Stimulated activated CD4-positive, alpha-beta T cell treated with anti-CD3 and anti-CD28 coated beads, TNF-alpha, amount 100 ng/mL, for 48 hours (primary cell): ENCODE measurements at places on chromosomes 11 and 22.

GRCh38 chr22:50724616-50725015 is 13.4 kb upstream of the ACR start:
- DNase-seq = no peak

DNA sequence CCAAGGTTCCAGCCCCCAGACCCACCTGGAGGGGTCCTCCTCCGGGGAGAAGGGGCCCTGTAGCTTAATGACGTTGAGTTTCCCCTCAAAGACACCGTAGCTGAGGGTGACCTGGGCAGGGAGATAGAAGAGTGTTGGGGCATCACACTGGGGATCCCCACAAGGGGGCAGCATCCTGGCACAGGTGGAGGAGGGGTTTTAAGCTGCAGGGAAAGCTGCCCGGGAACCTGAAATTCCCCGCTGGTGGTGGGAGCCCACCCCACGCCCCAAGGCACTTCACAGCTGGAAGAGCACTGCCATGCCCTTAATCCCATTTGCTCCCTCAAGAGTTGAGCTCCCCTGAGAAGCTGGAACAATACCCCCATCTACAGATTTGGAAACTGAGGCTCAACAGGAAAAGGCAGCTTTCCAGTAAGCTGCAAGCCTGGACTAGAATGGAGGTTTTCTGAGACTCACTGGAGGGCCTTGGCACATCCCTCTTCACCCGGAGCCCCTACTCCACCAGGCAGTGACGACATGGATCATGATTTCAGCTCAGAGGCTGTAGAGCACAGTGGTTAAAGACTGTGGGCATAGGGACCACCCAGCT is 13.7 kb downstream of the MFNG start:
- DNase-seq = peak; percentile 27

DNA sequence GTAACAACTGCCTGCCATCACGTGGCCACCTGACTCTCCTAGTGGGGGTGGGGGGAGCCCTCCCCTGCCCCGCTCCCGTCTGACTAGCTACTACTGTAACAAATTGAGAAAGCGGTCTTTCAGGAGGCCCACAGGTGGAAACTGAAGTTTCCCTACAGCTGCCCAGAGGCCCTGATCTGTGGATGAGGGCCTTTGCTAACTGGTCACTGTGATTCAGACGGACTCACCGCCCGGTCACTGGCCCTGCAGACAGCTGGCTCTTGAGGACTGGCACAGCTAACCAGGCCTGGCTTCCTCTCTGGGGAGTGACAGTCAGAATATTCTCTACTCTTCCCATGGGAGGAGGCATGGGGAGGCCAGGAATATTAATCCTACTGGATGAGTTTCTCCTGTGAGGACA is 116.8 kb downstream of the ARHGAP8 start:
- DNase-seq = no peak

- DNase-seq = no peak
These were observed 18.2 kb downstream of the TEAD1 start for GRCh38 chr11:12692229-12693075.

DNA sequence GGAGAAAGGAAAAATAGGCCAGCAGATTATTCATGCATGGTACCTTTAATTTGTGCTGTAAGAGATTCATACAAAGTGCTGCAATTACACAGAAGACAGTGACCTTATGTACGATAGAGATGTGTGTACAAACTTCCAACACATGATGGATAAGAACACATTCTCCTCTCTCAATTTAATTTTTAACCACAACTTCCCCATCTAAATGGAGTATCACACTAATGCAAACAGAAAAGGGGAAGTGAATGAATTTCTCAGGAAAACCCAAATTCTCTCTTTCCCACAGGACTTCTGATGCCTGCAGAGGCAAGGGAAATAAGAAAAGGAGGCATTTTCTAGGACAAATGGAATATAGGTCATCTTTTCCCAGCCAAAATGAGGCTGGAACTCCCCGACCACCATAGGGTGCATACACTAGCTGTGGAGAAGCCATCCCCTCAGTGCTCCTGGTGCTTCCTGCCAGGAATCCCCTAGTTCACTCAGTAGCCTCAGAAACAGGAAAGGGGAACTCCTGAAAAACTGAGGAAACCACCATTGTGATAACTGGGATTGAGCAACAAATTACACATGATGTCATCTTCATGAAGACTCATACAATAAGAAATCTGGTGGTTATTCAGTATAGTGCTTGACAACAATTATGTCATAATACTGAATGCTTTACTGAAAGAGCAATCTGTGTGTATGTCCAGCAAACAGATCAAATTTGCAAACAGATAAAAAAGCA is 22.4 kb downstream of the MMP10 start:
- no peak for DNase-seq

- no peak for DNase-seq
These were observed 916.8 kb downstream of the METTL15 start for GRCh38 chr11:29025001-29025400.

GRCh38 chr11:125329786-125330185 is 165.2 kb downstream of the PKNOX2 start:
- DNase-seq = no peak

- DNase-seq = no peak
These were observed 245.9 kb upstream of the FAT3 start for GRCh38 chr11:91978747-91979146.

DNA sequence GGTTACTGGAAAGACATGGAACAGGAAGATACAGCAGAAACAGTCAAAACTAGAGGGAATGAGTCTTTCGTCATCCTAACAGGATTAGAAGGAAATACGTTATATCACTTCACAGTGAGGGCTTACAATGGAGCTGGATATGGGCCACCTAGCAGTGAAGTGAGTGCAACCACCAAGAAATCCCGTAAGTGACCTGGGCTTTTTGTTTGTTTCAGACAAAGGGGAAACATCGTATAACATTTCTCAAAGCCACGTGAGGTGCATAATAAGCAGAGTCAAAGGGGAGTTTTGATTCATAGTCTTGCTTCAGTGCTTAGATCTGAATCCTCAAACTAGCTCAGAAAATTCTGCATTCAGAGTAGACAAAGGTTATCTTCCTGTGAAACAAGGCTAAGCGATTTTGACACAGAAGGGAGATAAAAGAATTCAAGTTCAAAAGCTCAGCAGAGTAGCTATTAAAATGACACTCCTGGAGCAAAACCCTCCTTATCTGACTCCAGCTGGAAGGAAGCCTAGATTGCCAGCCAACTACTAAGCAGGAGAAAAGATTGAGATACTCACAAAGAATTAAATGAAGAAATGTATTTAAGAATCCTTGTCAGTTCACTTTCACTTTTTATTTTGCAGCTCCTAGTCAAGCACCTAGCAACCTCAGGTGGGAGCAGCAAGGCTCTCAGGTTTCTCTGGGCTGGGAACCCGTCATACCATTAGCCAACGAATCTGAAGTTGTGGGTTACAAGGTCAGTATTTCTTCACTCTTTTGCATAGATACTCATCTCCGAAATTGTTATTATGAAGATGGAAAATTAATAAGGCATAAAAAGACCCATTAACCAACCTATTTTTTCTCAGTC is 346.4 kb upstream of the ARHGAP42 start:
- DNase-seq = no peak

- no peak for DNase-seq
These were observed 23.3 kb upstream of the POU2AF1 start for GRCh38 chr11:111402411-111402810.

GRCh38 chr11:2176389-2176900 is 4.8 kb upstream of the TH start:
- DNase-seq = no peak

DNA sequence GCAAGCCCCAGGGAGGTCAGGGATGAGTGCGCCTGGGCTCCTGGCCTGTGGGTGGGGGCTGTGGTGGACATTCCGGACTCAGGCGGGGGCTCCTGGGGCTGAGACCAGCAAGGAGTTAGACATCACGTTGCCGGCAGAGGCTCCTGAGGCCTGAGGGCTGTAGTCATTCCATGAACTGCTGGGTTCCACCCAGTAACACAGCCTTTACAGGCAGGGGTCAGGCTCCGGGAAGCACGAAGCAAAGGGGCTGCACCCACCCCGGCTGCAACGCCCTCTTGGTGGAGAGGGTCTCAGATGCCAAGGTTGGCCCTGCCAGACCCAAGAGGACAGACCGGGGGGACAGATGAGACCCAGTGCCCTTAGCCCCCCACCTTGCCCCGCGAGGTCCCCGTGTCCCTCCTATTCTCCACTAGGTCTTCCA is 9.0 kb downstream of the TNNT3 start:
- DNase-seq = no peak

- no peak for DNase-seq
These were observed 3.0 kb upstream of the RIN1 start for GRCh38 chr11:66339162-66339675.

GRCh38 chr11:9377036-9377435 is 7.4 kb upstream of the IPO7 start:
- DNase-seq = no peak

- no peak for DNase-seq
These were observed 1.9 kb upstream of the TYR start for GRCh38 chr11:89175796-89176195.

GRCh38 chr11:2742611-2743426 is 43.0 kb upstream of the KCNQ1OT1 start:
- DNase-seq = no peak

GRCh38 chr22:19460036-19460435 is 12.5 kb upstream of the C22orf39 start:
- no peak for DNase-seq

DNA sequence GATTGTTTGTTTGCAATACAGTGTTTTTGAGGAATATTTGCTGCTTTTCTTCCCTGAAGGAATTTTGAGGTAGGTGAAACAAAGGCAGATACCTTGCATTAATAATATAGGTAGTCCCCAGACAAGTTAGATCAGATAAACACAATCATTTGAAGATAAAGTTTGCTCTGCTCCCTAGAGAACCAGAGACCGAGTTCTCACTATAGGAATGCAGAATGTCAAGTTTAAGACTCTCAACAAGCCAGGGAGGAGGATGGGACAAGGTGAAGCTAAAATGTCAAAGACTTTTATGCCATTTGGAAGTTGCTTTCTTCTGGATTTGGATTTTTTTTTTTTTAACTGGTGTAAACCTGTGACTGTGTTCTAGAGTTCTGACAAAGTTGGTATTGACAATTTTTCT is 364.7 kb downstream of the TTC28 start:
- no peak for DNase-seq

DNA sequence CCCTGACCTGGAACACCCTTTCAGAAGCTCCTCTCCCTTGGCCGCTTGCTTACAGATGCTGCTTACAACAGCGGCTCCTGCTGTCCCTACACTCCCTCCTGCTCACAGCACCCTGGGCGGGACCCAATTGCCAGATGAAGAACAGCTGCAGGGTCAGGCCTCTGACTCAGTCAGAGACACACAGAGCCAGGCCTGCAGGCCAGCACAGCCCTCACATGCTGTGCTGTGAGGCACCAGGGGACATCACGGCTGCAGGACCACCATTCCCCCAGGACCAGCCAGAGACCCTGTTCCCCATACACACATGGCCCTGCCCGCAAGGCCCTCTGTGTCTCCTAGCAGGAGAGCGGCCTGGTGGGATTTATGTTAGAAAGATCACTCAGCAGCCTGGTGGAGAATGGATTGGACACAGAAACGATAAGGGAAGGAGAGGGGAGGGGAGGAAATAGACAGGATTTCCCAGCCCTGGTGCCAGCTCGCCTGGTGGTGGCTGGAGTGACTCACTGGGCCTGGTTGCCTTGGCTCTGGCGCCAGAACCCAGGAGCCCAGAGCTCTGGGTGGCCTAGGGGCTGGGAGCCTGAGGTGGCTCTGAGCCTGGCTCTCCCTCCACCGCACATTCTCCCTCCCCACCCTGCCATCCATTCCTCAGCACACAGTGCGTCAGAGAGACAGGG is 6.7 kb downstream of the CAPN5 start:
- DNase-seq = no peak

- no peak for DNase-seq
These were observed 1630.8 kb upstream of the TENM4 start for GRCh38 chr11:81071606-81072005.

- DNase-seq = no peak
These were observed 3.6 kb downstream of the CLTCL1 start for GRCh38 chr22:19287889-19288288.

GRCh38 chr11:67494371-67495233 is 10.6 kb downstream of the PITPNM1 start:
- DNase-seq = no peak

GRCh38 chr22:26170112-26170492 is 840 bp downstream of the SEZ6L start:
- DNase-seq = no peak

- peak; percentile 48 for DNase-seq
These were observed 16.0 kb upstream of the PHLDA2 start for GRCh38 chr11:2945031-2945756.

GRCh38 chr11:22711071-22711770 is 44.8 kb downstream of the GAS2 start:
- DNase-seq = no peak

DNA sequence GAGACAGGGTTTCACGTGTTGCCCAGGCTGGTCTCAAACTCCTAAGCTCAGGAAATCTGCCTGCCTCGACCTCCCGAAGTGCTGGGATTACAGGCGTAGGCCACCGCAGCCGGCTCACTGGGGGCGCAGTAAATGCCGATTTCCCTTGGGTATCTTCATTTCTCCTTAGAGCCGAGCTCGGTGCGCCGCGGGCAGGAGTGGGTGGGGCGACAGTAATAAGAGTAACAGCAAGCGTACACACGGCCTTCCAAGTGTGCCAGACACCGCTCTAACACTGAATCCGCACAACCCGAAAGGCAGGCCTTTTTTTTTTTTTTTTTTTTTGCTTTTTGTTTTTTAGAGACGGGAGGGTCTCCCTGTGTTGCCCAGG is 500 bp upstream of the ADSL start:
- DNase-seq = peak; percentile 49

DNA sequence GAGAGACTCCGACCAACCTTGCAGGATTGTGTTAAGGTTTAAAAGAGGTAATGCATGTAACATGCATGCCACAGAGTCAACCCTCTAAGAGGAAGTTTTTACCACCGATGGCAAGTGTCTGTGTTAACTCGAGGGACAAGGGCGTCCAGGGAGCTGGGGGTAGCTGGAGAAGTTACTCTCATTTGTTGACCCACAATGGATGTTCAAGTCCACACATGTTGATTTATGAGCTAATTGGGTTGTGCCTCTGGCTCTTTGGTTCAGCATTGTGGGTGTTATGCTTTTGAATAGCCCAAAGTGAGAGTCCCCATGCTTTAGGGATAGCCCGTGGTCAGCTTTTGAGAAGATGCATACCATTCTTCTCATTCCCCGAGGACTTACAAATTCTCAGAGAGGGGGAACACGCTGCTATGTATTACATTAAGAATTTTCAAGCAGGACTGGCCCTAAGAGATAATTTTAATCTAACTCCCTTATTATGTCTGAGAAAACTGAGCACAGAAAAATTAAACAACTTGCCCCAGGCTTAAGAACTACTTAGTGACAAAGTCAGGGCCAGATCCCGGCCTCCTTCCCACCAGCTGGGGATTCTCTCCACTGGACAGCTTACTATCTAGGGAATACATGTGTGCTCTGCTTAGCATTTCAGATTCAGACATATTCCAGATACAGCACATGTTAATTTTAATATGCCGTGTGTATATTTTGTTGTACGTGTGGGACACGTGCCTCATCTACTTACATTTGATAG is 5.2 kb upstream of the PLET1 start:
- DNase-seq = no peak

DNA sequence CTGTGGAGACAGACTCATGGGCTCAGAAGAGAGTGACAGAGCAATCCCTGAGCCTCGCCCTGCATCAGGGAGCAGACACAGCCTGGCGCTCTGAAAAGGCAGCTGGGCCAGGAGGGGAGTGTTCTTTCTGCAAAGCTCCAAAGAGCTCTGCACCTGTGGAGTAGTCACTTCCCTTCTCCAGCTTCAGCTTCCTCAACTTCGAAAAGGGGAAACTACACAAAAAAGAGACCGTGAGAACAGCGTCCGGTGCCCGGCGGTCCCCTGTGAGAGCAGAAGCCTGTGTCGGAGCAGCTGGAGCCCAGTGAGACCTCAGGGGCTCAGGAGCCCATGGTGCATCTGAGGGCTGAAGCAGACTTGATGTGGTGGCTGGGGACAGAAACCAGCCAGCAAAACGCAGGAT is 35.1 kb downstream of the TP53I11 start:
- no peak for DNase-seq
